ENCODE measurements at places on chromosomes 6 and 20.

GRCh38 chr6:143949535-143949934, 58.5 kb downstream of the PLAGL1 start:
- DNase-seq = no peak

DNA sequence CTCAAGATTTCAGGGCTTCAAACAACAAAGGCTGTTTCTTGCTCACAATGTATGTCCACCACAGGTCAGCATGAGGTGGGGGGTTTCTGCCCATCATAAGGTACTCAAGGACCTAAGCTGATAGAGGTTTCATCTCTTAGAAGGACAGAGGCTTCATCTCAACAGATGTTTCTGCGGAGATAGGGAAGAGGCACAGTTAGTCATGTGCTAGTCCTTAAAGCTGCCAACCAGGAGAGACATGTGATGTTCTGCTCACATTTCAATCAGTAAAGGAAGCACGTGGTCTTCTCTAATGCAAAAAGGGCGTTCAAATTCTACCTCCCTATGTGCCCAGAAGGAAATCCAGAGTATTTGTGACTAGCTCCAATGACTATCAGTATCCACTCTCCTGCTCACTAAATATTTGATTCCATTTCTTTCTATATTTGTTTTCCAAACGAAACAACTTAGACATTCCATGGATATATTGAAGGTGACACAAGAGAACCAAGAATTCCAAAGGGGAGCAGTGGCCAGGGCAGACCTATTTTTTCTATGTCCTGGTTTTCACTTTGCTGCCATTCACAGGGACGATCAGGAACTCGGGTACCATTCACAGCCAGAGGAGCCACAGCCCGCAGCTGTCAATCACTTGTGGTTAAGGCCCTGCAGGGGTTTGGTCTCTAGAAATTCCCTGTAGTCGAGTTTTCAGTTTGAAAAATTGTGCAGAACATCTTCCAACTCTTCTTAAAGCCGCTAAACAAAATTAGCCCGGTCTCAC, 173.2 kb upstream of the FOXA2 start:
- DNase-seq = no peak

DNA sequence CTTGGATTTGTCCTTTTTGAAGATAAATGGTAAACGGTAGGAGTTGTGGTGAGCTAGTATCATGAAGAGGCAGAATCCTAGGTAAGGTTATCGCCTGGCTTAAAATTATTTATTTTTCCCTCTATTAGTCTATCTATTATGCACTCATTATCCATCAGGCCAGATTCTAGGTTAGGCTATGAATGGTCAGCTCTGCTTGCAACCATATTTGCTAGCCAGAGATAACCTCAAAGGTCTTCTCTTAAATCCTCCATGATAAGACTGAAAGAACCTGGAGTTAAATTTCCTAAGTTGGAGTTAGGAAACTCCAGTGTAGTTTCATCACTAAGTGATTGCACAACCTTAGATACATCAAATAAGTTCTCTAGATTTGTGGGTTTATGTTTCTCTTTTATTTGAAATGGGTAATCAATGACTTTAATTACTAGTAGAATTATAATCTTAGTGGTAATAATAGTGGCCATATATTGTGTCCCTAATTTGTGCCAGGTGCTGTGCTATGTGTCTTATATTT, 302.1 kb upstream of the RUNX2 start:
- DNase-seq = no peak

- DNase-seq = no peak
Observed at GRCh38 chr6:11236076-11236750, 3.7 kb upstream of the NEDD9 start.

- DNase-seq = no peak
Observed at GRCh38 chr6:52176550-52176949, 9.6 kb upstream of the IL17A start.

DNA sequence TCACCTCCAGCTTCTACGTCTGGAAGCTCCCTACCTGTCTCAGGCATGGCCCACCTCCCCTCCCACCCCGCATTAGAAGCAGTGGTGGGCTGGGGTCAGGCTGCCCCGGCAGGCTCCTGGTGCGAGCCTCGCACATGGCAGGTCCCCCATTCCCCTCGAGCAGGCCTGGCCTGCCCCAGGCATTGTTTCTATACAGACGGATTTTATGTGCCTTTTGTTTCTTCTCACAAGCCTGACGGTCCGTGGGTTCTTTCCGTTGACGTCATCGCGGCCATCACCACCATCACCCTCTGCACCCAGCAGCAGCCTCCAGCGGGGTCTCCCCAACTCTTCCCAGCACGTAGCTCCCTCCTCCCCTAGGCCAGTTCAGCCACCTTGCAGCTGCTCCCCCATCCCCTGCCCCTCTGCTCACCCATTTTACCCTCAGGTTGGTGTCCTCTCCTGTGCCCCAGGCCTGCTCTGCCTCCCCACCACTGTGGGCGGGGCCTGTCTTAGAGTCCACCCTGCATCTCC, 4.6 kb downstream of the CST7 start:
- DNase-seq = no peak

- DNase-seq = no peak
Observed at GRCh38 chr6:145372671-145373151, 362.6 kb downstream of the EPM2A start.

DNA sequence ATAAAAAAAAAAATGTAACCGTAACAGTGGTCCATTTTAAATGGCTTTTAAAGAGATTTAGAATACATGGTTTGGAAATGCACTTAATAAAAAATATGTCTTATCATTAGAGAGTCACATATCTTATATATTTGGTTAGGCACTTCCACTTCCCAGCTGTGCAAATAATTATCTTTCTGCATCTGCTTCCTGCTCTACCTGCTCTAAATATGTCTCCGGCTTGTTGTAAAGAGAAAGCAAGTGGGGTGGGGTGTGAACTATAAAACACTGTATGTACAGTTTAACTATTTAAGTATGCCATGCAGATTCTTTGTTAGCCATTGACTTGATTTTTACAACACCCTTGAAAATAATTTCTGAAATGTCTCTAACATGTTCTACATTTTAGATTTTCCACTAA, 106.3 kb downstream of the NKAIN2 start:
- no peak for DNase-seq

GRCh38 chr6:159961528-159961927, 7.4 kb upstream of the IGF2R start:
- no peak for DNase-seq

- no peak for DNase-seq
Observed at GRCh38 chr6:15263780-15264374, 18.0 kb downstream of the JARID2 start.

- DNase-seq = no peak
Observed at GRCh38 chr20:56735084-56735642, 106.1 kb downstream of the TFAP2C start.

- DNase-seq = peak; percentile 35
Observed at GRCh38 chr6:124961777-124962638, at the start of gene RNF217. Gene RNF217, plus strand, starts transcription at chr6:124962437. Its CDS starts 108 bp downstream, at chr6:124962545.

DNA sequence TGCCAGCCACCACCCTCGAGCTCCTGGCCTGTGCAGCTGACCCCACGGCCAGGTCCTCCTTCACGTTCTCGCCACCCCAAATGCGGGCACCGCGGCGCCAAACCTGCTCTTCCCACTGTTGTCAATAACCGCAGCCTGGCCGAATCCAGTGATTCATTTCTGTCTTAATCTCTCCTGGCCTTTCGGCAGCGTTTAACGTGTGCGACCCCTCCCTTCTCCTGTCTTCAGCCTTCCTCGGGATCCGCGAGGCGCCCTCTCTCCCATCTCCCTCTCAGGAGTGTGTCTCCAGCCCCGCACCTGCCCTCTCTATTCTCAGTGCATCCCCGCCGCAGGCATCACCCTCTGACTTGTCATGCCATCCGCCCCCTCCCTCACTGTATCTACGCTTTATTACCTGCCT, 91.4 kb downstream of the THBS2 start:
- no peak for DNase-seq

DNA sequence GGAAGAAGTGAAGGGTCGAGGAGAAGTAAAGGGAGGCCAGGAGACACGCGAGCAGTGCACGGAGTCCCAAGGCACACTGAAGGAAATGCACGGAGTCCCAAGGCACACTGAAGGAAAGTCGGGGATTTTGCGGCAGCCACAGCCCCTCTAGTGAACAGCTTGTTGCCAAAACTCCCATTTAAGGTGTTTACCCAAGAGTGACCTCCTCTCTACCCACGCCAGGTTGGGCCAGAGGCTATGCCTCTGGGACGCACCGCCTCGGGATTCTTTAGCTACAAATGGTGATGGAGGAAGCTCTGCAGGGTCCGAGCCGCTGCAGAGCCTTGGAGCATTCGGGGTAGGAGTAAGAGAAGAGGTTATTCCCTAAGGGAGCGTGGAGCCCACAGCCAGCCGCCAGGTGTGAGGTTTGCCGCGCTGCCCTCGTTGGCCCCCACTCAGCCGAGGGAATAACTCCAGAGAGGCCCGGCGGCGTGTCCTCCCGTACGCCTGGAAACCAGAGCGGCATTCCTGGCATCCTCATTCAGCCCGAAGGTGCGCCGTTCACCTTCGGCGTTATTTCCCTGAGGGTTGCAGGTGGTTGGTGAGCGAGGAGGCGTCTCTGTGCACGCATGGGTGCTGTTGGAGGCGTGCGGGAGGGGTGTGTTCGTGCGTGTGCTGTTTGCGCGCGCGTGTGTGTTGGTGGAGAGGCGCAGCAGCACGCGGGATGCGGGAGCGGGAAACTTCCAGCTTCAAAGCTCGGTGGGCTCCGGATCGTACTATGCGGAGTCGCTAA, 3.4 kb upstream of the MAFB start:
- DNase-seq = no peak

- no peak for DNase-seq
Observed at GRCh38 chr6:84425971-84426705, 198.7 kb upstream of the CEP162 start.

Data from neural crest cell (in vitro differentiated cells).